ENCODE measurements at places on chromosomes 3 and 15. TPM values are rescaled to one million over a fixed set of nuclear protein-coding genes. Genes with fewer than 3 reads are reported as not detected.

- H3K27ac ChIP-seq = peak overlapping the region; percentile 62
- H3K4me3 ChIP-seq = no peak overlapping the region
- peaks cover 86% of the 10 kb centered on the region for H3K36me3 ChIP-seq
Observed at GRCh38 chr15:99125061-99125891, 20.4 kb downstream of the SYNM start.

GRCh38 chr3:120274739-120275167 is 10.3 kb downstream of the GPR156 start:
- peaks cover 12% of the 10 kb centered on the region for H3K27me3 ChIP-seq
- H3K27ac ChIP-seq = no peak overlapping the region
- peaks cover 3% of the 10 kb centered on the region for H3K4me1 ChIP-seq
- H3K36me3 ChIP-seq = no peaks in the 10 kb centered on the region
- no peak for DNase-seq
- no peak overlapping the region for H3K4me3 ChIP-seq

- no peak for DNase-seq
- no peak overlapping the region for H3K4me3 ChIP-seq
- no peaks in the 10 kb centered on the region for H3K4me1 ChIP-seq
- no peak overlapping the region for H3K27ac ChIP-seq
Observed at GRCh38 chr15:86557018-86557550, 477.4 kb downstream of the AGBL1 start.

DNA sequence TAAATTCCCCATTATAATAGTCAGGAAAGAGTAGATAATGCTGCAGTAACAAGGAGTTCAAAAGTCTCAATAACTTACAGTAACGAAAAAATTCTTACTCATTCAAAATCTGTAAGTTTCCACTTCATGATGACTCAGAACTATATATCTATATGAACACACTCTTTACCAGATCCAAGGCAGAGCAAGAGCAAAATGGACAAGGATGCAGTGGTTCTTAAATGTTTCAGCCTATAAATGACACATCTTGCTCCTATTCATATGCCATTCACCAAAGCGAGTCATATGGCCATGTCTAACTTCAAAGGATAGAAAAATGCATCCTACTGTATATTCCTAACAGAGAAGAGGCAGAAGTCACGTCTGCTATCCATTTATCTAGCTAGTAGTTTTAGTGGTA is 787.7 kb downstream of the NAALADL2 start:
- H3K36me3 ChIP-seq = no peaks in the 10 kb centered on the region
- H3K4me1 ChIP-seq = no peaks in the 10 kb centered on the region
- no peak overlapping the region for H3K27ac ChIP-seq
- H3K27me3 ChIP-seq = no peaks in the 10 kb centered on the region

- H3K4me3 ChIP-seq = no peak overlapping the region
- no peaks in the 10 kb centered on the region for H3K27me3 ChIP-seq
- no peak for DNase-seq
- peaks cover 47% of the 10 kb centered on the region for H3K36me3 ChIP-seq
Observed at GRCh38 chr3:111194048-111194447, 122.4 kb downstream of the NECTIN3 start.

- H3K27ac ChIP-seq = no peak overlapping the region
- H3K27me3 ChIP-seq = no peaks in the 10 kb centered on the region
- no peaks in the 10 kb centered on the region for H3K36me3 ChIP-seq
- H3K4me3 ChIP-seq = no peak overlapping the region
- no peaks in the 10 kb centered on the region for H3K4me1 ChIP-seq
- DNase-seq = no peak
Observed at GRCh38 chr3:4060064-4060463, 243.1 kb upstream of the SETMAR start.

DCBLD2 gene
- total RNA-seq = 70.2 TPM

SERINC4 gene
- not detected for total RNA-seq

LRRIQ4 gene
- total RNA-seq = not detected

SLC27A2 gene
- 0.13 TPM for total RNA-seq

LIPC gene
- total RNA-seq = 1.1 TPM

Data from SJSA1 (cell line).